CD4-positive, alpha-beta T cell treated with Interleukin-10 for 1 hour (primary cell): ENCODE measurements at places on chromosomes 16 and 17.

DNA sequence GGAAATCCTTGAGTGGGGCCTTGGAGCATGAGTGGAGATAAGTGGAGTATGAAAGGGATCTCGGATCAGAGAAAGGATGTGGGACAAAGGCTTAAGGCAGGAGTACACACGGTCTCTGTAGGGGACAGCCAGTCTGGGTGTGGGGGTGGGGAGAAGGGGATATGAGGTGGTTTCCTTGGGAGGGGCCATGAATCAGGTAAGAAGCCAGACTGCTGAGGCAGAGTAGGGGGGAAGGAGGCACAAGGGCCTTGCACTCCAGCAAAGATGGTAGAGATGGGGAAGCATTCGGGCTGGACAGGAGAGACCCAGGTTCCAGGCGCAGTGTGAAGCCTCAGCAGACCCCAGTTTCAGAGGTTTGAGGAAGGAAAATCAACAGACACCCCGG is 1.6 kb downstream of the HSD11B2 start:
- no peak for DNase-seq

GRCh38 chr17:48068491-48068961 is 20.4 kb downstream of the NFE2L1 start:
- no peak for DNase-seq

DNA sequence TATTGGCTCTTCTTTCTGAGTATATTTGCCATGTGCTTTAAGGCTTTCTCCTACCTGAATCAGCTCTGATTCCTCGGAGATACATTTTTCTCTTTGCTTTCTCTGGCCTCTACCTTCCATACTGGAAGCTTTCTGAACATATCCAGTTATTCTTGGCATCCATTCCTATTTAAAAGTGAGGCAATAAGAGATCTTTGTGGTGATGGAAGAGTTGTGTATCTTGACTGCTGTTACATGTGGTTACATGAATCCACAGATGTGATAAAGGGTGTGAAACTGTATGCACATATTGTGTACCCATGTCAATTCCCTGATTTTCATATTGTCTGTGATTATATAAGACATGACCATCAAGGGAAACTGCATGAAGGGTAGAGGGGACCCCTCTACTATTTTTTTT is 24.4 kb downstream of the UBE2O start:
- DNase-seq: no peak

DNA sequence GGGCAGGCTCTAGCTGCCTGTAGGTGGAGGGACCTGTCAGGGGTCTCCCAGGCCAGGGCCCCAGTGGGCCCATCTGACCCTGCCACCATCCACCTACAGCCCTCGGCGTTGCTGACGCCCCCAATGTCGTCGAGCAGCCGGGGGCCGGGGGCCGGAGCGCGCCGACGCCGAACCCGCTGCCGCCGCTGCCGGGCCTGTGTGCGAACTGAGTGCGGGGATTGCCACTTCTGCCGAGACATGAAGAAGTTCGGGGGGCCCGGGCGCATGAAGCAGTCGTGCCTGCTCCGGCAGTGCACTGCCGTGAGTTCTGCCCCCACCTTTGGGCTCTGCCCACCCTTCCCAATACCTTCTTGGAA is 2.2 kb downstream of the FBXL19 start:
- no peak for DNase-seq

DNA sequence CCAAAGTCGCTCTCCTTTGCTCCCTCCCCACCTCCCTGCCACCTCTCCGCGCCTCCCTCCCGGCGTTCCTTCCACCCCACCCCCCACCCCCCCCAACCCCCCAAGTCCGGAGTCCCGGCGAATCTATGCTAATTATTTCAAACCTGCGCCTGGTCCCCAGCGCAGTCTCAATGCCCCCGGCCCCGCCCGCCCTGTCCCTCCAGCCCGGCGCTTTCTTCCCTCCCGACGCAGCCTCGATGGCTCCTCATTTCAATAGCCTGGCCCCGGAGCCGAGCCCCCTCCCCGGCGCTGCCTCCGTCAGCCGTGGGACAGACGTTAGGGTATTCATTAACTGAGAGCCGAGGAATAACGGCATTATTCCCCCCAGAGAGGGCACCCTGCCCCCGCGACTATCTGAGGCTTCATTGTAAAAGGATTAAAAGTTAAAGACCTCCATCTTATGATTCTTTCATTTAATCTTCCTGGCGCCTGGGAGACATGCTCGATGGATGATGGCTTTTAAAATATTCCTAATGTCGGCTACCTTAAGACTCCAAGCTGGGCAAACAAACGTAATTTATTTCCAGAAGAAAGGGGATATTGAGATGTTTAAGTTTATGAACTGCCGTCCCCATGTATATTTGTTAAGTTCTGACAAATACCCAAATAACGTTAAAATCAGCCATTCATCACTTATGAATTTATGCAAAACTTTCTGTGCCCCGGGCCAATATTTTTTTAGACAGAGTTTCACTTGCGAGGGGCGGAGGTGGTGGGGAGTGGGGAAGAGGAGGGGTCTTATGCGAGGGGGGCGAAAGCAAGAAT is 3.4 kb downstream of the NOG start:
- DNase-seq: no peak

- no peak for DNase-seq
Observed at GRCh38 chr16:1097156-1097555, 1.1 kb upstream of the C1QTNF8 start.

- DNase-seq: peak; percentile 77
Observed at GRCh38 chr16:2842340-2843000, 12.4 kb downstream of the ZG16B start.

DNA sequence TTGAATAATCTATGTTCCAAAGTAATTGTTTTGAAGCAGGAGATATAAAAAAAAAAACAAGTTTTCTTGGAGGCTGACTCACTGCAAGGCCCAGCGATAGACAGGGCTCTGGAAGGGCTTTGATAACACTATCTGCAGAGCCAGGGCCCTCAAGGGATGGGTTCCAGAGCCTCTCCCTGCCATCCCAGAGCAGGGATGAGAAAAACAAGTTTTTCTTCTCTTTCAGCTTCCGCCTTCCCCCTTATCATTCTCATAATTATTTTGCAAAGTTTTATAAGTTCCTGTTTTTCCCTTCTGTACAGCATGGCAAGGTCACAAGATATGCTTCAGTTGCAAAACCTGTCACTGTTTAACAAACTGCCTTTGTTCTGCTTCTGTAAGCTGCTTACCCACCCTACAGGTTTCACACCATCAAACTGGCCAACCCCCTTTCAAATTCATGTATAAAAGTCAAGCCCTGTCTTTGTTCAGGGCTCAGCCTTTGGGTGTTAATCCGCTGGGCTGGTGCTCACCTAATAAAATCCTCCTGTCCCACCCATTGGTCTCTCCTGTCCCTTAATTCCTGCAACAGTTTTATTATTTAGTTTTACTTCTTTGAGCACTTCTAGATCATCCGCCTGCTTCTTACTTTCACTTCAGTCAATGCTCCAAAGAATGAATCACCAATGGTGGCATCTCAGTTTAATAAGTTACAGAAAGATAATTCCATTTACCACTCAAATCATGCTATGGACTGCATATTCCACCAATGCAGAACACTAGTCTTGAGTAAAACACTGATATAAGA is 5.6 kb upstream of the THUMPD1 start:
- DNase-seq: no peak

DNA sequence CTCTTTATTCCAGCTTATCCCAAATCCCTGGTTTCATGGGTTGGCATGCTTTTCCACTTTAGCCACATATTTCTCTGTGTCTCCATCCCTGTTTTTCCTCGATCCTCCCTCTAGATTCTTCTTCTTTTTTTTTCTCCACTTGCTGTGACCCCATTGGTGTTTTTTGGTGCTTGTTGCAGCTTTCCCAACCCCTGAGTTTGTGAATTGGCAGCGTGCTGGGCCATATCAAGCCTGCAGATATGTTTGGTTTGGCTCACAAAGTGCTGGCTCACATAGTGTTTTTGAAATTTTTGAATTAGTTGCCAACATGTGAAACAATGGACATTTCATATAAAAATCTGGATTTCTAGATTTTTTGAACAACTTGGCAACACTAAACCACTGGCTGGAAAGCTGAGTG is 8.8 kb downstream of the GPR139 start:
- DNase-seq: no peak

GRCh38 chr17:36017799-36018198 is at the start of gene CCL23:
CCL23 (minus strand) TSS chr17:36017972; CDS start chr17:36017897, 75 bp downstream.
- DNase-seq: no peak

- DNase-seq: no peak
Observed at GRCh38 chr17:37465069-37465616, 24.5 kb upstream of the DUSP14 start.

DNA sequence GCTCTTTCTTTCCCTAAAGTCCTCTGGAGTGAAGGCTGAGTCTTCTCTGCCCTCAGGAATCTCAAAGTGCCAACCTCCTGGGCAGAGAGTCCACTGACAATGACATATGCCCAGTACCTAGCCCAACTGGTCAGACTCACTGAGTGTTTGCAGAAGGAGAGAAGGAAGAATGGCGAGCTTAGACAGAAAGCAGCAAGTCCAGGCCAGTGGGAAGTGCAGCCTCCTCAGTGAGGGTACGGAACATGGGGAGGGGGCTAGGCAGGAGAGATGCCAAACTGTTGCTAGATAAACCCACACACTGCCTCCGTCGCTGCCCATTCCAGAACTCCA is 678 bp downstream of the EXOC7 start:
- no peak for DNase-seq

- DNase-seq: no peak
Observed at GRCh38 chr16:19005561-19006445, 22.1 kb downstream of the TMC7 start.

GRCh38 chr17:6160232-6160555 is 90.0 kb downstream of the WSCD1 start:
- no peak for DNase-seq

GRCh38 chr17:59870482-59870881 is 22.3 kb downstream of the TUBD1 start:
- no peak for DNase-seq

DNA sequence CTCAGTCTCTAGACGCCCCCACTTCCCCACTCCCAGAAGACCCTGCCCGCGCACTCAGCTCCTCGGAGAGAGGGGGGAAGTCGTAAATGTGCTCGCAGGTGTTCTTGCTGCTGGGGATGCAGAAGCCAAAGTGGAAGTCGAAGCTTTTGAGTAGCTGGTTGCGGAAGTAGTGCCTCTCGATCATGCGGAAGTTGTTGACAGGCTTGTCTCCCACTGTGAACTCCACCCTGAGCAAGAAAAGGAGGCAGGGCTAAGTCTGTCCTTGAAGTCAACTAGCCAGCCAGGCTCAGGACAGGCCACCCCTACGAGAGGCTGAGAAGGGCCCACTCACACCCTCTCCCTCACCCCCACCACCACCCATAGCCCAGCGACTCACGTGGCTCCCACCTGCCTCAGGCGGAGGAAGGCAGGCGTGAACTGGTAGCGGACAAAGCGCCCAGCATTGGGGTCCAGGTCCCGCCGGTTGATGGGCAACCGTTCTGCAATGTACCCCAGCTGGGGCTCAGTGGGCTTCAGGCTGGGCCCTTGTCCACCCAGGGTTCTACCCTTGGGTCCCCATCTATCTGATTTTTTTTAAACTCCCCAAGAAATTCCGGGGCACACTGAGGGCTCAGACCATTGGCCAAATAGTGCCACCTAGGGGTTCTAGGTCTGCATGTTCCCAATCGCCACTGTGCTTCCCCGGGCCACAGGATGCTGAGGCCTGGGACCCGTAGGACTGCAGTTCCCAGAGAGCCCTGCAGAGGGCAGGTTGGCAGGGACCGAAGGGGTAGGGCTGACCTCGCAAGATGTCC is 4.6 kb downstream of the UNC119 start:
- DNase-seq: peak; percentile 73

GRCh38 chr17:57158795-57159194 is 73.7 kb downstream of the AKAP1 start:
- DNase-seq: no peak

- DNase-seq: peak; percentile 34
Observed at GRCh38 chr17:36092230-36092629, 2.3 kb upstream of the CCL3 start.

DNA sequence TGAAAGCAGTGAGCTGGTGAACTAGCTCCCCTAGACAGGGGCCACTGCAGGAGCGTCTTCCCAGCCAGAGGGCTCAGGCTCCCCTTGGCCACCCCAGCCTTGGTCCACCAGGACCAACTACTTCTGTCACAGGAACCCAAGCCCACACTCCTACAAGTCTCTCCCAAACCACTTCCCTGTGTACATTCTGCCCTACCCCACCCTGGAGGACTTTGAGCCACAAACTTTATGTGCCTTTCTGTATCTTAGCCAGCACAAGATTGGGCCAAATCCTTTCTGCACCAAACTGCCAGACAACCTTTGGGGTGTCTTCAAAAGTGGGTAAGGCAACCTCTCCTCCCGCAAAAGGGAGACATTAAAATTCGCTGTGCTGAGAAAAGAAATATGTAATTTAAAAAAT is 31.6 kb downstream of the EFCAB5 start:
- no peak for DNase-seq

- DNase-seq: no peak
Observed at GRCh38 chr17:64777415-64778239, 115.5 kb upstream of the SMURF2 start.

DNA sequence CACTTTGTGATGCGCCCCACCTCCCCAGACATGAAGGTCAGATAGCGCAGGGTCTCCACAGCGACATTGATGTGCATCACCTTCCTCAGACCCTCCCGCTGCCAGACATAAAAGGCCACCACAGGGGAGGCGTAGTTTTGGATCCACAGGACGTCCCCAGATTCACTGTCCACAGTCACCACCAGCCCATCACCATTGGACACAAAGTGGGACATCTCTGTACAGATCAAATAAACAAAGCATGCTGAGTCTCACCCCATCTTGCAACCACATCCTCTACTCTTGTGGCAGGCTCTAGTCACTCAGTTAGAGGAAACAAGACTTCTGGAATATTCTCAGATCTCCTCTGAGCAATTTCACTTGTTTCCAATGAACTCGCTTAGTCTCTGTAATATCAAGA is 46.3 kb upstream of the ICAM2 start:
- peak; percentile 73 for DNase-seq

DNA sequence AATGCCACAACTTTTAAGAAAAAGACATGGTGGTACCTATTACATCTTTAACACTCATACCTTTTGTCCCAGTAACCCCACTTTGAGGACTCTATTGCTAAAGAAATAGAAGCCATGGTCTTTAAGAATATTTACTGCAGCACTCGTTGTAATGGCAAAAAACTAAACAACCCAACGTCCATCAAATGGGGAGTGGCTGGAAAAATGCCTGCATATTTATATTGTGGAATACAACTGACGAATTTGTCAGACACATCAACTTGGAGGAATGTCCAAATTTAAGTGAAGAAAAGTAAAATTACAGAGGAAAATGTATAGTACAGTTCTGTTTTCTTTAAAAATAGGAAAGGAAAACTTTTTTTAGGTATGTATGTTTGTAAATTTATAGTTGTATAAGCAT is 47.8 kb downstream of the STX8 start:
- no peak for DNase-seq

DNA sequence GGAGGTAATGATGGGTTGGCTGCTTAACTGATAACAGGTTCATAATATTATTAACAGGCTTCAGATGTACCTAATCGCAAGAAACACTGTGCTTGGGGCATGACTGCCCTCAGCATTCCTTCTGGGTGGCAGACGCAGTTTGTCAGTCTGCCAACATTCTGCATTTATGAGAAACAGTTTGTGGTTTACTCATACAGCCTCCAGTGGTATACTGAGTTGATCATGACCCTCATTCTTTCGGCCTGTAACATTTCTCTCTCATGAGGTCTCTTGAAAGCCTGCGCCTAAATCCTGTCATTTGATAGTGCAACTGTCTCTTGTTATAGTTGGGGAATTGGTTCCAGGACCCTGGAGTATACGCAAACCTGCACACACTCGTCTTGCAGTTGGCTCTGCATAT is 4.9 kb upstream of the RUSF1 start:
- DNase-seq: no peak
